ENCODE measurements at places on chromosomes 6 and 20.
A peak's percentile ranks its signal among the peaks of the same experiment; 100 is the strongest.

DNA sequence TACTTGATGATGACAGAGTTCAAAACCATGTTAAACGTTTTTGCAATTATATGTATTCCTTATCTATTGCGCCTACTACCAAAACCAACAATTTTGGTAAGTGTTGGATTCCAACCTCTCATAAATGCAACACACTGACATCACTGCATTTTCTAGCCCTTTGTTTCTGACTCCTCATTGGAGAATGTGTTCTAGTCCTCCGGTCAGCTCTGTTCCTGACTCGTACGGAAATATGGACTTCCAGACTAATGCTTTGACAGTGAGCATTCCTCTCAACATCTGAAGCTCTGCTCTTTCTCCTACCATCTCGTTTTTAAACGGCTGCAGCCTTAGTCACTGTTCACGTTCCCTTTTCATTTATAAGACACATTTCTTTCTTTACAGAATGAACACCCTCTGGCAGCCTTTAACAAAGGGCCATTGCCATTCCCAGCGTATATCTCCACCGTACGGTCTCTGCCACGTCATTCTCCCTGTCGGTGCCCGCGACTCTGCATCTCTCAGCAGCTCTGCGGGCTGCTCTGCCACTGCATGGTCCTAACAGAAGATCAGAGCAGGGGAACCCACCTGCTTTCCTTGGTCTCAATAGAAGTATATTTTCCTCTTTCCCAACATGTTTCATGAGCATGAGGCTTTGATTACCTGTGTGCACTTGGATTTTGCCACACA, 103.0 kb upstream of the SYNDIG1 start:
- no peak for DNase-seq

DNA sequence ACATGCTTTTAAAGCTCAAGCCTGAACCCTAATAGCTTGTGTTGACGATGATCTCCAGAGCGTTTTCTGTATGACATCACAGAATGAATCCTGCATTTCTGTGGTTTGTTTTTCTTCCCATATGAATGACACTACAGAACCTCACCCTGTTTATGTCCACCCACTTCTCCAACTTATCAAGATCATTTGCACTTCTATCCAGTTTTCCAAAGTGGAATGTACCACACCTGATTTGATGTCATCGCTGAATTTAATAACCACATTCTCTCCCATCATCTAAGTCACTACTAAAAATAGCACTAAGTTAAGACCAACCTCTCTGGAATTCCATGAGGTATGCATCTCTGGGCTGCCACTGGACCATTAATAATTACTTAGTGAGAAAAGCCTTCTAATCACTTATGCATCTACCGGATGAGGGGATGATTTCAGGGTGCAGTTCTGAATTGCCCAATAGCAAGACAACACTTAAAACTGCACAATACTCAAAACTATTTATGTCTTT, 33.3 kb upstream of the CITED2 start:
- no peak for DNase-seq

- DNase-seq, result no peak
These were observed 174.7 kb downstream of the TMEM242 start for GRCh38 chr6:157148391-157149323.

GRCh38 chr6:129659590-129660345, 50.2 kb downstream of the ARHGAP18 start:
- no peak for DNase-seq

DNA sequence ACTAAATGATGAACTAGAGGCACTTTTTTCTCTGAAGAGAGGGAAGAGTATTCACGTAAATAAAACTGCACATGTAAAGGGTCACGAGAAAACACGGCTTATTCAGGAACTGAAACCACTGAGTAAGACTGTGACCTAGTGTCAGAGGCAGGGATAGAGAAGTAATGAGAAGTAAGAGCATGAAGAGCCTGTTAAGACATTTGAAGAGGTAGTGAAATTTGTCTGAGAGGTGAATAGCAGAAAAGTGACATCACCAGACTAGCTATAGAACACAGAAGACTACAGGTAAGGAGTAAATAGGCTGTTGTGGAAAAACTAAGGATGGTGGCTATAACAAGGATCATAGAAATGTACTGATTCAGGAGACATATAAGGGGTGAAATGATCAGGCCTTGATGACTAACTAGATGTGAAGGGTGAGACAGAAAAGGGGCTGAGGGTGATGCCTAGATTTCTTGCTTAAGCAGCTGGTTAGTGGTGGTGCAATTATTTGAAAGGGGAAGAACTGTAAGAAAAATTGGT, 76.8 kb downstream of the REV3L start:
- DNase-seq, result no peak

DNA sequence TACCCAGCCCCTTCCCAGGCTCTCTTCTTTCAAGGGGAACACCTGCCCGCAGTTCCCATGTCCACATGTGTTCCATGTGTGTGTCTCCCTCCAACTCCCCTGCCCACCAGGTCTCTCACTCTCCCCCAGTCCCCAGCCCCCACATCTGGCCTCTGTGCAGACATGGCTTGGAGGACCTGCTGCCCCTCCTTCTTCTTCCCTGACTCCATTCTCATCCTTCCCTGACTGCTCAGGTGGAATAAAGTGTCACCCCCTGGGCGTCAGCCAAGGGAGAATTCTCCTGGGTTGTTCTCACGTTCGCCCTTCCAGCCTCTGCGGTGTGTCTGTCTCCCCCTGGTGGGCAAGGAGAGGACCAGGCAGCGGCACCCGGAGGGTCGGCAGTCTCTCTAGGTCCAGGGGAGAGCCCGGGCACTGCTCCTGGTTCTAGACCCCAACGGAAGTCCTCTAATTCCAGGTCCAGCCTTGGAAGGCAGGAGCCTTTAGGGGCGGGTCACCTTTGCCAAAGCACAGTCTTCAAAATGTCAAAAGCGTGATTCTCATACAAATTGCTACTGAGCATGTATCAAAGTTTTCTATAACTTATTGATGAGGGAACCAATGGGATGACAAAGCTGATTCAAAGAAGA, 50.5 kb downstream of the EBF4 start:
- peak; percentile 41 for DNase-seq

Data from stimulated activated CD8-positive, alpha-beta memory T cell treated with anti-CD3 and anti-CD28 coated beads, Interleukin-4, amount 100 ng/mL, for 4 hours (primary cell).